ENCODE measurements at places on chromosomes 5 and 9. TPM values are rescaled to one million over a fixed set of nuclear protein-coding genes. Genes with fewer than 3 reads are reported as not detected.

SPACA9 gene
- polyA plus RNA-seq, result 6.2 TPM

ATP10B gene
- polyA plus RNA-seq, result 0.16 TPM

PRUNE2 gene
- 16.7 TPM for polyA plus RNA-seq

RGMB gene
- polyA plus RNA-seq, result 17.7 TPM

SPINK7 gene
- not detected for polyA plus RNA-seq

HMMR gene
- polyA plus RNA-seq, result 28.8 TPM

PRLR gene
- 37.3 TPM for polyA plus RNA-seq

PCDHGB3 gene
- polyA plus RNA-seq, result 1.5 TPM

SLC25A2 gene
- polyA plus RNA-seq, result 0.17 TPM

GRCh38 chr9:114482593-114482992 is 22.7 kb downstream of the WHRN start:
- no peak for DNase-seq

GRCh38 chr5:126044931-126045565 is 378.2 kb upstream of the GRAMD2B start:
- DNase-seq, result no peak

GRCh38 chr5:163565931-163566608 is 60.7 kb downstream of the MAT2B start:
- DNase-seq, result no peak

DNA sequence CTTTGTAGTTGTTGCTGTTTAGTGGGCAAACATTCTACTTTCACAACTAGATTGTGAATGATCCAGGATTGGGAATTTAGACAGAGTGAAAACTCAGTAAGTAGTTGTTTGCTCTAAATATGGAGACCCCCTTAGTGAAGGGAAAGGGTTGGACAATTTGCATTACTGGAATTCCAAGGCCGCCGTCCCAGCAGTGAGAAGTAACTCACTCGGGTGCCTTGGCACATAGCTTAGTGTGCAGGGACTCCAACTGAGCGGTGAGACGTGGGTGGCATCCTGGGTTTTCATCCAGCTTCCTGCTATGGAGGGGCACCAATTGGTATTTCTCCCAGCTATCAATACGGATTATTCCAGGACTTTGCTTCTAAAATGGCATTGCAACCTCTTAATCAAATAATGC is 69.7 kb upstream of the FCN1 start:
- no peak for DNase-seq

DNA sequence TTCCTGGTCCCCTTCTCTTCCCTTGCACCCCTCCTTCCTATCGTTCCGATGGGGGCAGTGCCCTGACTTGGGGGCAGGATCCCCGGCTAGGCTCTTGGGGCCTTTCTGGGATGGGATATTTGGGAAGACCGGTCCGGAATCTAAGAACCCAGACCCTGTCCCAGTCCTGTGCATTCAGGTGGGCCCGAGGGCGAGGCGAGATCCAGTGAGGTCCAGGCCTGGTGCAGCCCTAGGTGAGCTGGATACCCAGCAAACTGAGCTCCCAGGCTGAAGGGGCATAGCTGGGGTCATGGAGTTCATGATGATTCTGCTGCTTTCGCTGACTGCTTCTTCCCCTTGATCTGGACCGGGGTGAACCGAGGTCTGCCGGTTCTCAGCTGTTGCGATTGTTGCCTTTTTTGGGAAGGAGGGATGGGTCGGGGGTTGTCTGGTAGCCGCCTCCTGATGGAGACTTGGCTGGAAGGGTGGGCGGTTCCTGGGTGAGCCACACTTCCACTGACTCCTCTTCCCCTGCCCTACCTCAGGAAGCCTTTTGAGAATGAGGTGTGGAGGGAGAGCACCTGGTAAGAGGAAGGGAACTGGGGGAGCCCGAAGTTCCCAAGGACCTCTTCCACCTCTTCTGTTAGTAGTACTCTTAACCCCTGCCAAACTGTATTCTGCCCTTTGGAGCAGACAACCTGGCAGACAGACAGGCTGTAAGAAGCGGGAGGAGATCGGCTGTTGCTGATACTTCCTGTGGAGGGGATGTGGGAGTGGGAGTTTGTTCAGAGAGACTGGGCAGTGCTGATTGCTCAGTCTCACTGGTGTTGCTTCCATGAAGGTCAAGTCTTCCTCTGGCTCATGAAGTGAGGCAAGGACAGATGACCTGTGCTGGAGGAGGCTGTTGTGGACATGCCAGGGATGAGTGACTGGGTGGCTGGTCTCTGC is 1.0 kb downstream of the LRRC8A start:
- DNase-seq, result no peak

DNA sequence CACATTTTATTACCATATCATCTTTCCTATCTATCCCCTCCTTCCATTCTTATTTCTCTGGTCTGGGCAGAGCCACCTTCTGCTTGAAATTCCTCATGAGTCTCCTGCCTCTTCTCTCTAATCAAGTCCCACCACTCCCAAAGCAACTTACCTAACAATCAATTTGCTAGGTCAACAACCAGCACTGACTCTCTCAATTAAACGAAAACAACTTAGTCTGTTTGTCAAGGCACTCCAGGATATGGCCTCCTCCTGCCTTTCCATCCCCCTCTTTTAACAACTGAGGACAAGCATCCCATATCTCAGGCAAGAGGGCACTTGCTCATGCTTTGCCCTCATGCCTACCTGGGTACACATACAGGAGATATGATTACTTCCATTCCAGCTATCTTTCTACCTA is 47.4 kb downstream of the HCN1 start:
- DNase-seq, result no peak

GRCh38 chr5:164637931-164638521 is 1132.6 kb downstream of the MAT2B start:
- DNase-seq, result no peak

DNA sequence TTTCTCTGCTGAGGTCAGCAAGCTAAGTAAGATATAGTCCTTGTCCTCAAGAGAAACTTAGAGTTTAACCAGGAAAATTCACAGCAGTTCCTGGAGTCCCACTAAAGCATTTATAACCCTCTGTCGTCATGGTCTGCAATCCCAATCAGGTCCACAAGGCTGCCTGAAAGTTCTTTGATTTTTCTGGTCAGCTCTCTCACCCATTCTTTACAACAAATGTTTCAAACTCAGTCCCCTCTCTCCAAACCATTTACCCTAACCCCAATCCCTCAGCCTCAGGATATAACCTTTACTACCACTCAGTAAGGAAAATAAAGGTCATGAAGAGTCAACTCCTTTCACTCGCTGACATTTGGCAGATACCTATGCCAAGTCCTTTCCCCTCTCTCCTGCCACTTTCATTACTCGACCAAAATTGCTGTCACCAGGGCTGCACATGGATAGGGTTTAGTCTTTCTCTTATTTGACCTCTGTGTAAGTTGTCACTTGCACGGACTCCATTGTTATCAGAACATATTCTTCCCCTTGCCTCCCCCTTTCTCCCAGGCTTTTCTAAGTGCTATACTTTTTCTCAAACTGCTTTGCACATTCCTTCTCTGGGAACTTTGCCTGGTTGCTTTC is 936.6 kb downstream of the NR2F1-AS1 start:
- no peak for DNase-seq

DNA sequence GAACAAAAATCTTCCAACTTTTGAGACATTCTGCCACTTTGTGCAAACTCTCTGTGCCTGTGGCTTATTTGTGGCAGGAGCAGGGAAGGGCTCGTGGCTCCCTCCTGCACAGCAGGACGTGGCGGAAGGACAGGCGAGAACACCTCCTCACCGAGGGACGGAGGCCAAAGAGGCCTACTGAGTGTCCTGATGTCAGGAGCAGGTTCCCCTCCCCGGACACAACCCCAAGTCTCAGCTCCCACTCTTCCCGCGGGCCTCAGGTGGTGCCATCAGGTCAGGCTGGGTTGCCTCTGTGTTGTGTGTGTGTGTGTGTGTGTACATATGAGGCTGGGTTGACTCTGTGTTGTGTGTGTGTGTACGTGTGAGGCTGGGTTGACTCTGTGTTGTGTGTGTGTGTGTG is 136.8 kb upstream of the LPCAT1 start:
- DNase-seq, result no peak

GRCh38 chr9:121844098-121844497 is 192.7 kb downstream of the DAB2IP start:
- no peak for DNase-seq

GRCh38 chr5:77832166-77832770 is 56.1 kb upstream of the TBCA start:
- no peak for DNase-seq

DNA sequence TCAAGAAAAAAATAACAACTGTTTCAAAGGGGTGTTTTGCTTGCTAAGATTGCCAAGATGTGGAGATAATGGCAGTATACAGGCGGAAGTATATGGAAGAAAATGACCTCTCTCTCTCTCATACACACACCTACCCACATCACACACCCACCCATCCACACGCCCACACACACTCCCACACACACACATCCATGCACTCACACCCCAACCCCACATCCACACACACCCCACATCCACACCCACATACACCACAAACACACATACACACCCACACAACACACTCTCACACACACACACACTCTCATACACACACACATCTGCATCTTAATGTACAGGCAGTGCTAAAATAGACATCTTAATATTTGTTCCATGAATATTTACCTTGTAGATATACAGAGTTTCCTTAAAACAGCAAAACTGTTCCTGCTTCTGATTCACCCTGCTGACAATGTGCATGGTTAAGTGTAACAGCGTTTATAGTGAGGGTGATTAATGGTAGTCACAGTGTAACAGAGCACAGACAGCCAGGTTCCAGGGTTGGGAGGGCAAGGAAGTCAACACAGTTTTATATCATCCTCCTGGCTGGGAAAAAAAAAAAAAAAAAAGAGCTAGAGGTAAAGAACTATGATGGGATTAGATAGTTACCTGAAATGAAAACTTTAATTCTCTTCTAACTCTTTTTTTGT is 8.3 kb downstream of the BHMT2 start:
- no peak for DNase-seq

DNA sequence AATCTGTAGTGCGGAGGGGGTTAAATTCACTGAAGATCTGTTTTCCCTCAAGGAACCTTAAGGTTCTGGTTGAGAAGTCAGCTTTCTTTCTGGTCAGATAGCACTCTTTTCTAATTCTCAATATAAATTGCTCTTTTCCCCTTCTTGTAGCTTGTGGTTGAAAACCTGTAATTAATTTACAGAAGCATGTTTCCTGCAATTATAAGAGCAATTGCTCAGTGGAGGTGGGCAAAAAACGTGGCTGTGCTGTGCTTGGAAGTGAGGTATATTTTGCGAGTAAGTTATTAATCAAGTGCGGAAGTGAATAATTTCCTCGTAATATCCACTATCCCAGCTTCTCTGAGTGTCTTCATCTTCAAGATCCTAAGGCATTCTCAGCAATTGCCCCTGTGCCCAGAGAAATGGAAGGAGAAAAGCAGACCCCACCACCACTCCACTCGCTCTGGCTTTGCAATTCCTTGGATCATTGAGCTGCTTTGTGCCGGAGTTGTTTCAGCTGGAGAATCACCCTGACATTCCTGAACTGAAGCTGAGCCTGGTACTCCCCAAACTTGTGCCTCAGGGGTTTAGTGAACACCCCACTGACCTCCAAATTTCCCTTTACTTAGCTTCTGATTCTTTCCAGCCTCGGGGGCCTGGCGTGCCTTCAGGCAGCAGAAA is 140.6 kb downstream of the LRRC70 start:
- DNase-seq, result no peak

GRCh38 chr9:15189481-15189880 is 117.5 kb downstream of the TTC39B start:
- no peak for DNase-seq

DNA sequence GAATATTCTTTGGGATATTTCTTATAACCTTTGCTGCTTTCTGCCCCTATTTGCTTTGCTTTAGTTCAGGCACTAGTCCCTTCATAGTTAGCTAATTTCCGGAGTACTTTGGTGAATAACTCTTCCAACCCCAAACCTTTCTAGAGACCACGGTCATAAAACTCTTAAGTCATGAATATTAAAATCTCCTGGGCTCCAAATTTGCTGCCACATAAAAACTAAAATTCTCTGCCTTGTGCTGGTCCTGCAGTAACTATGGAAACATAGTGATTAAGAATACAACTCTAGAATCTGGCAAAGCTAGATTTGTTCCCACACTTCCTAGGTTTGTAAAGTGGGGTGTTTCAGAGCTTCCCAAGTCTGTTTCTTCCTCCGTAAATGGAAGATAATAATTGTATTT is 10.0 kb upstream of the ACTBL2 start:
- DNase-seq, result no peak

DNA sequence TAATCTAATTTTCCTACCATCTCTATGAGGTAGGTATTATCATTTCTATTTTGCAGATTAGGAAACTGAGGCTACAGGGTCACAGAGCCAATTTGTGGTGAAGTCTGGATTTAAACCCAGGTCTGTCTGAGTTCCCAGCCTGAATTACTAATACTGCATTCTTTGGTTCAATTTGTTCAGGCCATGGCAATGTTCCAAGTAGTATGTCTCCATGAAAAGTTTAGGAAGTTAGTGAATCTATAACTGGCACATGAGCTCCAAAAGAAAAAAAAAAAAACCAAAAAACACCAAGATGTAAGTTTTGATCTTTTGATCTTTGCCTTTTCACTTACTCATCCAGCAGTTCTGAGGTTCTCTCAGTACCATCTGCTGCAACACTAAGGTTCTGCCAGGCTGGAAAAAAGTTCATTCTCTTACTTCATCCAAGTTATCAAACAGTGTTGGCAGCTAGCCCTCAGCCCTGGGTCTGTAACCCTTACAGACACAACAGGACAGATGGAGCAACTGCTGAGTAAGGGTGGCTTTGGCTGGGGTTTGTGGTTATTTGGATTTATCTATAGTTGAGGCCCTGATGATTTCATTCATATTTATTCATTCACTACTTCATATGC is 4.4 kb upstream of the TMEM268 start:
- no peak for DNase-seq

- DNase-seq, result no peak
Measured at GRCh38 chr5:50727149-50727496, 60.7 kb downstream of the PARP8 start.

- no peak for DNase-seq
Measured at GRCh38 chr5:52727020-52727419, 60.7 kb upstream of the ITGA1 start.

DNA sequence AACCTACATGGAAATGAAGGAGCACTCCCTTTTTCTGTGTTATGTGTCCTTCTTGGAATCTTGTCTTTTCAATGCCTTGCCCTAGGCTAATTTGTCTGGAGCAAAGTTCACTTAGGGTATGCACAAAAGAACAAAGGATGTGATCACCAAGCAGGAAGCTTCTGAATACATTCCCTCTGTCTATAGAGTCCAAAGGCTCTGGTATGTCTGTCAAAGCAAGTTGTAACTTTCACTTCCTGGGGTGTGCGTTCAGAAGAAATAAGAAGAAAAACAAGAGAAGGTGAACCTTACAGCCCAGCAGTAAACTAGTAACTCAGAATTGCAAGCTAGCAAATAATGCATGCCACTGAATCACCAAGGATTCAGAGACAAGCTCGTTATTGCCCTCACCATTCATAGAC is 31.7 kb upstream of the CDH6 start:
- DNase-seq, result no peak

GRCh38 chr5:123422433-123423277 is 548 bp downstream of the CEP120 start:
- DNase-seq, result peak; percentile 29

Measured in left renal pelvis (tissue), 4 donors.